ENCODE measurements at places on chromosomes 7 and 10.

GRCh38 chr7:149238051-149238450 lies 1.4 kb upstream of the ZNF212 start:
- no peak for DNase-seq

GRCh38 chr10:116926426-116926825 lies 77.1 kb downstream of the ENO4 start:
- no peak for DNase-seq

DNA sequence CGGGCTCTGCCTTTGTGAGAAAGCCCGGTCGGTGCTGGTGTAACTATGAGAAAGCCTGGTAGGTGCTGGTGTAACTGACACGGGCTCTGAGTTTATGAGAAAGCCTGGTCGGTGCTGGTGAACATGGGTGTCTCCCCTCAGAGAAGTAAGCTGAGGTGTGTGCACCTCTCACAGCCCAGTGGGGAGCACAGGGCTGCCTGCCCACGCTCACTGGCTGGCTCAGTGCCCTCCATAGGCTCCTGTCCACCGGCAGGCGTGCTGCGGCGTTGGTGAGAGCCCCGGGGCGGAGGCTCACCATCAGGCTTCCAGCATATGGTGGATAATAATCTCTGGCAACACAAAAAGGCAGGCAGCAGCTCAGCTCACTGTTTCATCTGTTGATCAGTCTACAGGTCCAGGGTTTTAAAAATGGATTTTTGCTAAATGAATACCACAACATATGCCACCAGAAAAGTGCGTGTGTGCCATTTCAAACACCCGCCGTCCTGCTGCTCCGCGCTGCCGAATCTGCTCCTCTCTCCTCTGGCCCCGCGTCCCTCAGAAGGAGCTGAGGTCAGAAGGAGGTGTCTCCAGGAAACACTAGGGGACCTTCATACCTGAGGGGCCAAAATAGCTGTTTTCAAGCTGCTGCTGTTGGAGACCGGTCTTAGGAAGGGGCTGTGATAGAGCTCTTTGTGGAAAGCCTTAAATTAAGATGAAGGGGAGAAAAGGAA lies 365.7 kb downstream of the DNAJB6 start:
- no peak for DNase-seq

GRCh38 chr7:143316492-143316891 lies 581 bp downstream of the CLCN1 start:
- DNase-seq, result no peak

DNA sequence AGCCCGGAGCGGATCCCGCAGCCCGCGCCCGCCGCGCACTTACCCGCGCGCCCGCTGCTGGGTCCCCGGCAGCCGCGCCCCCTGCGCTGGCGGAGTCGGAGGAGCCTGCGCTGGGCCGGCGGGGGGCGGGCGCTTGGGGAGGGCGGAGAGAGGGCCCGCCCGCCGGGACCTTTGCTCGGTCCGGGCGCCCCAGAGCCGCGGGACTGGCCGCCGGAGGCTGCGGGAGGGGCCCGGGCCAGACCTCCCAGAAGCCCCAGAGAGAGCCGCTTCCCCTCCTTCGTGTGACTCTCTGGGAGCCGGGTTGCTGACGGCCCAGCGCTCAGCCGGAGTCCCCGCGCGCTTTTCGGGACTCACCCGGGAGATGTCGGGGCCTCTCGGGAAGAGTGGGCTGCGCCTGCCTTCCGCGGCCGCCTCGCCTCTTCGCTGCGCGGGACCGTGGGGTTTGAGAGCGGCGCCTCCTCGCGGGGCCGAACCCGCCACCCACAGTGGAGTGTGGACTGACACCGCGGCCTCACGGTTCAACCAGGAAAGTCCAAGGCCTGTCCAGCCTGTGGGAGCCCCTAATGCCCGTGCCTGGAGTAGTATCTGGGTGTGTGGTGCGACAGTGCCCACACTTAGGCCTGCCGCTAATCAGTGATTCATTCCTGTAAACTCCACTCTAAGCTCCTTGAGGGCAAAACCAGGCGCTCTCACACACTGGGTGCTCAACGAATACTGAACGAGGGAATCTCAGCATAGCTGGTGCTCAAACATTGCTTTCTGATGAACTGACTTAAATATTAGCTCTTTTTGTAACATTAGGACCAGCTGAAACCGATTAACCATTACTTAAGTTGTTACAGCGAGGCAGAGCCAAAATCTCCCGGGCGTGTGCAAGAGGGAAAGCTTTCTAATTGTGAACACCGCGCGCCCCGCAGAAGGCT lies at the start of gene GSDME:
Gene GSDME, minus strand, starts transcription at position 112 of the 923 bp plus-strand sequence. CDS start 7,690 bp downstream, outside the sequence.
- DNase-seq, result no peak

GRCh38 chr10:23157691-23158369 lies 34.3 kb upstream of the PTF1A start:
- DNase-seq, result no peak

All from T-helper 2 cell (primary cell).